Small intestine (tissue), 16 donors: ENCODE measurements at places on chromosomes 4 and X.

DNA sequence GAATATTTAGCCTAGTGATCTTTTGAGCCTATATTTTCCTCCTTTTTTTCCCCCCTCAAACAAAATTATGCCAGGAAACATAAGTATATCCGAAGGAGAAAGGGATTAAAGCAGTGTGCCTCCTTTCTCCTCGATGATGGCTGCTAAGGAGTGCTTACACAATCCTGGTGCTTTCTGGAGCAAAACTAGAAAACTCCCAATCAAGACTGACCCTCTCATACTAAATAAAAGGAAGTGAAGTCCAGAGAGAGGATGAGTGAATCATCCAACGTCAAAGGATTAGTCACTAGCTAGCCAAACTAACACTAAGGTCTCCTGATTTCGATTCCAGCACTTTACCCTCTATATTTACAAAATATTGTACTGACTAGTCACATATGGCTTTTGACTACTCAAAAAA is 146.8 kb downstream of the PPP3CA start:
- no peak for DNase-seq

DNA sequence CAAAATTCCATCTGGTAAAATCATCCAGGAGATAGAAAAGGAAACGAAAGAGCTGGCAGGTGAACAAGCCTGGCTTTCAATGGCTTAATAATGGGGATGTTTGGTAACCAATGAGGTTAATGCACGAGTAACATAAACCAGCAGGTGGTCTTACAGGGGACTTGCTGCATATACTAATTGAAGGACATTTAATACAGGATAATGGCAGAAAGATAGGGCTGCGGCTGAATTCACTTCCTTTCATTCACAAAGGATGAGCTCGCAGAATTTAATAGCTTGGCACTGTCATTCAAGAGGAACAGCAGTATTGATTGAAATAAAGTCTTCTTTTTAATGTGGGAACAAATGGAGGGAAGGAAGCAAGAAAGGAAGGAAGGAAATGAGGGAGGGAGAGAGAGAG is 156.3 kb upstream of the RAI2 start:
- DNase-seq, result no peak

DNA sequence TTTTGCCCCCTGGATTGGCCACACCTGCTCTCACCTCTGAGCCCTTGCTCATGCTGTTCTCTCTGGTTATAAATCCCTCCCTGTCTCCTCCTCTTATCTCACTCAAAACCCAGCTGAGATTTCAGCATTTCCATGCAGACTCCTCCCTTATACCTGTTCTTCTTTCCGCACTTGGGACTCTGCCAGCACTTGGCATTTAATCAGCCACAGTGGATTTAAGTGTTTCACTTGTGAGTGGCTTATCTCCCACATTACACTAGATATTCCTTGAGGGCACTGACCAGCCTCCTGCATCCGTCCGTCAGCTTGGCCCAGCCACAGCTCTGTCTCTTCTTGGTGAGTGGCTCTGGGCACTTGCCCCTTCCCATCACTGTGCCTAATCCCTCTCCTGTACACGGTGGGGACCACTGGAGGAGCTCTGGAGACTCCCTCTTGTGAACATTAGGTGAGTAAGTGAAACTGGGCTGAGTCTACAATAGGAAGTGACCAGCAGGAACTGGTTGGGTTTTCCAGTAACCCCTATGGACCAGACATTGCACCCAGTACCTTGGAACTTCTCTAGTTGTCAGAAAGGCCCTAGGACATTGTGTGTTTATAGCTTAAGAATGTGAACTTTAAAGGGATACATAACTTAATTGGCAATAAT is 19.9 kb downstream of the FGFBP1 start:
- DNase-seq, result peak; percentile 97

DNA sequence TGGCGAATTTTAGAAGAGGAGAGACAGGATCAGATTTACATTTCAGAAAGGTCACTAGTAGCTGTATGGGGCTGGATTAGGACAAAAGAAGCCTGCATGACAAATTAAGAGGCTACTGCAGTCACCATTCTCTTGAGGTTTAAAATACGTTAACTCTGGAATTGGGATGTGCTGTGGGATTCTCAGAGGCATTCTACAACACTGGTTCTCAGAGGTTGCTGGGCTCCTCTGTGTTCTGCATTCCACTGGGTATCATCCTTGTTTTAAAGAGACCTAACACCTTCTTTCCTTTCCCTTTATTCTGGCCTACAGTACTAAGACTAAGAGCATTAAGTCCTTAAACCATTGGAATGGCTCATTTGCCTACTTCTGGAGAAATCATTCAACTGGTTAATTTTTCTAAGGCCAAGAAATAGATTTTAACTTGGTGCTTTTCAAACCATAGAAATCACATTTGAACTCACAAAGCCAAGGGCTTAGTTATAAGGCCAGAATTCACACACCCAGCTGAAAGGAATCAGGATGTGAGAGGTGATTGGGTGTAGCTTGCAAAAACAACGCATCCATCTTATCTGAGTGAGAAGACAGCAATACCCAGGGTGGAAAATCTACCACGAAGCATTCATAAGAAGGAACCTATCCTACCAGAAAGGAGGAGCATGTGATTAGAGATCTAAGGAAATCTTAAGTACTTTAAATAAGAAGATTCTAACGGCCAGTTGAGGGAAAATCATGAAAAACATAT is 116.6 kb downstream of the SHISA3 start:
- no peak for DNase-seq

GRCh38 chrX:48829016-48829735 is 2.9 kb downstream of the ERAS start:
- no peak for DNase-seq

GRCh38 chr4:7371210-7371941 is 63.4 kb downstream of the PSAPL1 start:
- no peak for DNase-seq

GRCh38 chr4:10640561-10641201 is 43.9 kb downstream of the CLNK start:
- no peak for DNase-seq

- DNase-seq, result peak; percentile 58
Measured at GRCh38 chr4:16227462-16227868, 1.2 kb upstream of the TAPT1 start.

- DNase-seq, result no peak
Measured at GRCh38 chrX:136021160-136021559, 35.9 kb downstream of the SLC9A6 start.

- DNase-seq, result peak; percentile 65
Measured at GRCh38 chr4:155353923-155354540, 22.7 kb downstream of the MAP9 start.

- DNase-seq, result no peak
Measured at GRCh38 chr4:54227256-54228055, 1.6 kb upstream of the PDGFRA start.

GRCh38 chr4:125187226-125188176 is 127.3 kb upstream of the FAT4 start:
- DNase-seq, result no peak

- no peak for DNase-seq
Measured at GRCh38 chrX:129784371-129784770, 4.6 kb downstream of the SASH3 start.

DNA sequence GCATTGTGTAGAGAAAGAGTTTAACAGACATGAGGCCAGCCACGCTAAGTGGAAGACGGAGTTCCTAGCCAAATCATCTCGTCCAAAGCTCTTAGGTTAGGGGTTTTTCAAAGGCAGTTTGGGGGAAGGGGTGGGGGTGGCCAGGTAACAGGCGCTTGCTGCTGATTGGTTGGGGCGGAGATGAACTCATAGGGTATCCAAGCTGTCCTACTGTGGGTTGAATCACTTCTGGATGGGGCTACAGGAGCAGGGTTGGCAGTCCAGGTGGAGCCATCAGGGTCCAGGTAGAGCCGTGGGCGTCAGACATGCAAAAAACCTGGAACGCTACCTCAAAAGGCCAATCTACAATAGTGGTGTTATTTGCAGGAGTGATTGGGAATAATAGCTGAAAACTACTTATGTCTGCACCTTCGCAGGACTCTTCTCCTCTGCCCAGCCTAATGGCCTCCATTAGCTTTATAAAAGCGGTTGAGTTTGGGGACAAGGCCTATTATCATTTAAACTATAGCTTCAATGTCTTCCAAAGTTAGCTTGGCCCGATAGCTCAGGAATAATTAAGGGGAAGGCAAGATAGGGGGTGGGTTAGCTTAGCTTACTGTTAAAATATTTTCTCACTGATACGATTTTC is 579.6 kb downstream of the NLGN4X start:
- DNase-seq, result no peak

- peak; percentile 70 for DNase-seq
Measured at GRCh38 chrX:115898382-115899001, 272.1 kb upstream of the AGTR2 start.

- DNase-seq, result no peak
Measured at GRCh38 chr4:41043465-41043864, 170.9 kb downstream of the APBB2 start.

DNA sequence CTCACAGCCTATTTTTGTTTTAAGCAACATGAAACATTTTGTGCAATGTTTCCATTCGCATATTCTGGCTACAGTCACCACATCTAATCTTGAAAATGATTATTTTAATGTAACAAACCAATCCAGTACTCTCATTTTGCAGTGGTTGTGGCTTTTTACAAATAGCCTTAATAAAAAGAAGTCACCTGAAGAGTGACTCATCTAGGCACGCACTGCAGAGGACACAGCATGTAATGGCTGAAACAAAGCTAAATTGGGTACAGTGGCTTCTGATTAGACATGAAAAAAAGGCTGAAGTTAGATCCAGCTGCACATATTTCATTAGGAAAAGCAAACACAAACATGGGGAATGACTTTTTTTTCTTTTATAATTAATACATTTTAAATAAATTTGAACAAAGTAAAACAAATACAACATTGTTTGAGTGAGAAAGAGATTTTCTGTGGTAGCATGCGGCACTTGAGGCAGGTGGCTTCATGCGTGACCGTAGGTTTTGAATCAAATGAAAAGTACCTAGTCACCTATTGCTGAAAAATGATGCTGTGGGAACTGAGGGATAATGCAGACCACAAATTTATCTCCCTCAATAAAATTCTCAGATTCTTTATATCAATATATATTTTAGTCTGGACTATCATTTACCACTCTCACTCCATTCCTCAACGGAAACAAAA is 240.8 kb upstream of the DDX53 start:
- DNase-seq, result no peak

DNA sequence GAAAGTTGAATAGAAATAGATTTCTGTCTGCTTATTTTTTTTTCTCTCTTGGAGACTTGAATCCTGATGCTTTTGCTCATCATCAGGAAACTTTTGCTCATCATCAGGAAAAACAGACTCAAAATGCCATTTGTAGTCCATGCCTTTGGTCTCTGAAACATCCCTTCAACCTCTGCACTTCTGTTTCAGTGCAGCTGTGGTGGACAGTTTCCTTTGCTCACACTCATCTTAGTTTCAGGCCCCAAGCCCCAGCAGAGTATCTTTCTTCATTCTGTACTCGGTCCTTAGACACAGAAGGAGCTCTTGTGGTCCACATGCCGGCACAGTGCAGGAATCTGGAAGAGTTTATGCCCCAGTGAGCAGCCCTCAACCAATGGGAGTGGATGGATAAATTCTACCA is 337.9 kb downstream of the PPP3CA start:
- no peak for DNase-seq

- no peak for DNase-seq
Measured at GRCh38 chr4:16457944-16458343, 231.7 kb upstream of the TAPT1 start.

DNA sequence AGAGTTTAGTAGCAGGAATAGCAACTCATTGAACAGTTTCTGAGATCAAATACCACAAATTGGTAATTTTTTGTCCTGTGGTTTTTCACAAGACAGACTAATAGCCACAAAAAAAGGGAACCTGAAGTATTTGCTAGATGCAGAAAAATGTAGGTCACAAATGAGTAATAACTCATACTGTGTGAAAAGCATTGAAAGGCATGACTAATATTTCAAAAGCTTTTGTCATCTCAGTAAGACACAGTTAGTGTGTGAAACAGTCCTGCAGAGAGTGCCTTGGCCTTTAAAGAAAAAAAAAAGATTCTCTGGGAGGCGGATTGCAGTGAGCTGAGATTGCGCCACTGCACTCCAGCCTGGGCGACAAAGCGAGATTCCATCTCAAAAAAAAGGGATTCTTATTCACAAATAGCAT is 31.4 kb upstream of the SLC25A31 start:
- DNase-seq, result no peak

- DNase-seq, result no peak
Measured at GRCh38 chr4:7750523-7750922, 189.1 kb downstream of the AFAP1 start.

GRCh38 chr4:80124246-80125211 is 51.5 kb upstream of the ANTXR2 start:
- no peak for DNase-seq

DNA sequence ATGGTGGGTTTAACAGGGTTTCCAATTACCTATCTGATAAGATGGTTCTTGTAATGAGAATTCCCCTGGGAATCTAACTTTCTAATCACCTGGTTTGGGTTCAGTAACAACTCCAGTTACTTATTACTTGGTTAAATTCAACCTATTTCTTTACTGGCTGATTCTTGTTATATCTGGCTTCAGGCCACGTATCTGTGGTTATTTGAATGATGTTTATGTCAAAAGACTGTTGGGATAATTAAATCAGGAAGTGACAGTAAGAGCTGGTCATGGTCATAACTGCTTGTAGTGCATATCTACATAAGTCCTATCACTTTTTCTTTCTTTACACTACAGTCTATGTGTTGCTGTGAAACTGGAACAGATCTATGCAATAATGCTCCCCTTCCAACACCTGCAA is 108.1 kb downstream of the MID1 start:
- DNase-seq, result no peak

DNA sequence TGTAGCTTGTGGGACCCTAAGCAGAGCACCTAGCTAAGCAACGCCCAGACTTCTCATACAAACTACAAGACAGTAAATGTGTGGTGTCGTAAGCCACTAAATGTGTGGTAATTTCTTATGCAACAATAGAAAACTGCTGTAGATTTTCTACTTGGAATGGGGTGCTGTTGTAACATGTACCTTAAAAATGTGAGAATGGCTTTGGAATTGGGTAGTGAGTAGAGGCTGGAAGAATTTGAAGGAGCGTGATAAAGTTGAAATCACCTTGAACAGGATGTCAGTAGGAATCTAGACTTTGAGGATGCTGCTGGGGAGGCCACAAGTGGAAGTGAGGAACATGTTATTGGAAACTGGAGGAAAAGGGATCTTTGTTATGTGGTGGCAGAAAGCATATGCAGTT is 43.2 kb upstream of the FUNDC1 start:
- no peak for DNase-seq

- DNase-seq, result no peak
Measured at GRCh38 chrX:3950373-3950772, 236.9 kb upstream of the PRKX start.

- DNase-seq, result no peak
Measured at GRCh38 chr4:2829933-2830451, 13.7 kb upstream of the ADD1 start.

GRCh38 chrX:74242050-74242449 is 61.9 kb upstream of the ZCCHC13 start:
- DNase-seq, result peak; percentile 58

- no peak for DNase-seq
Measured at GRCh38 chr4:109655396-109655795, 47.8 kb downstream of the CASP6 start.

DNA sequence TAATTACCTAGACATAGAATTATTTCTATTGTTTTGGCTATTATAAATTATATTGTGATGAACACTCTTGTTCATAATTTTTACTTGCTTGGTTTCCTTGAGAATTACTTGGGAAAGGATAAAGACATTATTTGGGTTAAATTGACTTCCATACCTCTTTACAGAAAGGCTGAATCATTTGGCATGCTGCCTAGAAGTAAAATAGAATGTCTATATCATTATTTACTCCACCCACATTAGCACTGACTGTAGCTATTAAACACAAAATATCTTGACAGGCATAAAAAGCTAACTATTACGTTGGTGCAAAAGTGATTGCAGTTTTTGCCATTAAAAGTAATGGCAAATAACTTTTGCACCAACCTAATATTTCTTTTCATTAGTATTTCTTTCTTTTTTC is 29.7 kb upstream of the ADH6 start:
- DNase-seq, result no peak
